ENCODE measurements at places on chromosomes 13 and 19.

- no peak for DNase-seq
Observed at GRCh38 chr19:27671876-27672275, 1541.1 kb downstream of the UQCRFS1 start.

DNA sequence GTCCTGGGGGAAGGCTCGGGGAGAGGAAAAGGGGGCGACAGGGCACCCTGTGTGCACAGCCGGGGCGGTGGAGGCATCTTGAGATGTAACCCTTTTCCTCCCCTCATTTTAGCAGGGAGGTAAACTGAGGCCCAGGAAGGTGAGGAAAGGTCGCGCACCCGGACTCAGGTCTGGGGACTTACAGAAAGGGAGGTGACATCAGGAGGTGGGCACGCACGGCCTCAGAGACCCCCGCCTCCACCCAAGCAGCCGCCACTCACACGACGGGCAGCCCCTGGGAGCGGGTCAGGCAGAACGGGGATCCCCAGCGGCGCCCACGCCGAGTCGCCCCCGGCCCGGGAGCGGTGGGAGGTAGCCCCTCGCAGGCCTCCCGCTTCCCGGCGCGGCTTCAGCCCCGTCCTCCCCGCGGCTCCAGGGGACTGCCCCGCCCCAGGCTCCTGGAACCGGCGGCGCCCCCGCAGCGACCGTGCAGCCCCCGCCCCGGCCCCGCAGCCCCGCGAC is 477 bp downstream of the PIP5K1C start:
- DNase-seq: no peak

DNA sequence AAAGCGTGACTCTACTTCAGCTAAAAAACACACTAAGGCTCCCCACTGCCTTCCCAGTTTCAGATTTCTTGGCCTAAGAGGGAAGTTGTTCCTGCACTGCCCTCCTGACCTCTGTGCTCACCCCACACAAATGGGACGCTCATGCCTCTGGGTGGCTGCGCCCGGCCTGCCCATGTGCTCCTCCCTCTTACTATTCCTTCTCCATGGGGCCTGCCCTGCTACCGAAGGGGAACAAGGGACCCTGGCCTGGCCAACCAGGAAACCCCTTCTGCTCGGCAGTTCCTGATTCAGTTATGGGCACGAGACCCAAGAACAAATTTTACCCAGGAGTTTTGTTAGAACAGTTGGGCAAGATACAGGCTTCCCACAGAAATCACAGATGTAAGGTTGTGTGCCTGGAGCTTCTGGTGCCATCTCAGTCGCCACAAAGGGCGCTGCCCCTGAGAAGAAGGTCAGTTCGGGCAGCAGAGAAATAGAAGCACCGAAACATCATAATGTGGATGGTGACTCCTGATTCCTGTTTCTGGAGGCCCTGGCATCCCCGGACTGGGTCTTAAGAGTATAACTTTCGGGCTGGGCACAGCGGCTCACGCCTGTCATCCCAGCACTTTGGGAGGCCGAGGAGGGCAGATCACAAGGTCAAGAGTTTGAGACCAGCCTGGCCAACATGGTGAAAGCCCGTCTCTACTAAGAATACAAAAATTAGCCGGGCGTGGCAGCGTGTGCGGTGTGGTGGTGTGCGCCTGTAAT is 5.4 kb upstream of the PLPP2 start:
- DNase-seq: no peak

- DNase-seq: peak; percentile 15
Observed at GRCh38 chr13:23871616-23872220, 17.5 kb downstream of the MIPEP start.

- peak; percentile 86 for DNase-seq
Observed at GRCh38 chr19:5961969-5962945, 15.7 kb downstream of the RANBP3 start.

DNA sequence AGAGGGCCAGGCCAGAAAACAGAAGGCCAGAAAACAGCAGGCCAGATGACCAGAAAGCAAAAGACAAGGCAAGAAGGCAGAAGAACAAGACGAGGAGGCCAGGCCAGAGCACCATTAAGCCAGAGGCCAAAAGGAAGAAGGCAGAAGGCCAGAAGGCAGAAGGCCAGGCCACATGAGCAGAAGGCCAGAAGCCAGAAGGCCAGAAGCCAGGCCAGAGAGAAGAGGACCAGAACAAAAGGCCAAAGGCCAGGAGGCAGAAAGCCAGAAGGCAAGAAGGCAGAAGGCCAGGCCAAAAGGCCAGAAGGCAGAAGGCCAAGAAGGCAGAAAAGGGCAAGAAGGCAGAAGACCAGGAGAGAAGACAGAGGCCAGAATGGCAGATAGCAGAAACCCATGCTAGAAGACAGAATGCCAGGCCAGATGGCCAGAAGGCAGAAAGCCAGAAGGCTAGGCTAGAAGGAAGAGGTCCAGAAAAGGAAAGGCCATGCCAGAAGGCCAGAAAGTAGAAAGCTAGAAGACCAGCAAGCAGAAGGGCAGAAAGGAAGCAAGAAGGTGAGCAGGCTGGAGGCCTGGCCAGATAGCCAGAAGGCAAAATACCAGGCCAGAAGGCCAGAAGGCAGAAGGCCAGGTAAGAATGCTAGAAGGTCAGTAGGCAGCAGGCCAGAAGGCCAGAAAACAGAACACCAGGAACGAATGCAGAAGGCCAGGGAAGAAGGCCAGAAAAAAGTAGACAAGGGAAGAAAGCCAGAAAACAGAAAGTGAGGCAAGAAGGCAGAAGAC is 187.6 kb downstream of the TUBA3C start:
- DNase-seq: no peak

- DNase-seq: no peak
Observed at GRCh38 chr13:103273825-103274224, 207.6 kb upstream of the SLC10A2 start.

- no peak for DNase-seq
Observed at GRCh38 chr19:38206006-38206745, 17.8 kb downstream of the DPF1 start.

GRCh38 chr19:52297601-52298364 is 814 bp downstream of the ZNF480 start:
- peak; percentile 23 for DNase-seq

- DNase-seq: peak; percentile 80
Observed at GRCh38 chr19:995051-995827, 5.0 kb upstream of the GRIN3B start.

Data from DMS79 treated with DMSO at 0.1 percent for 48 hours (cell line).